ENCODE measurements at places on chromosomes 1 and 21.

DNA sequence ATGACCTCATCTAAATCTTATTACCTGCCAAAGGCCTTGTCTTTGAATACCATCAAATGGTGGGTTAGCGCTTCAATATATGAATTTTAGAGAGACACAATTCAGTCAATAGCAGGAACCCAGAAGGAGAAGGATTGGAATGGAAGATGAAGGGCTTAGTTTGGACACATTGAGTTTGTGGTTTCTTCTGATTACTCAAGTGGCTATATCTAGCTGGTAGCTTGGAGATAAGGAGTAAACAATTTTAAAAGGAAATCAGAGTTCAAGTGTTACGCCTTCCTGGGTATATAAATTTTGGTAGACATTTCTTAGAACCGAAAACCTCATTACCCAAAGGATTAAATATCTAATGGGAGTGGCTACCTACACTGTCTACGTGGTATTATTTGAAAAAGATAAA, 80.2 kb downstream of the RGS2 start:
- DNase-seq = no peak

GRCh38 chr1:94658221-94658620, 116.7 kb upstream of the F3 start:
- no peak for DNase-seq

- DNase-seq = no peak
Measured at GRCh38 chr1:85328713-85329397, 52.4 kb upstream of the BCL10 start.

DNA sequence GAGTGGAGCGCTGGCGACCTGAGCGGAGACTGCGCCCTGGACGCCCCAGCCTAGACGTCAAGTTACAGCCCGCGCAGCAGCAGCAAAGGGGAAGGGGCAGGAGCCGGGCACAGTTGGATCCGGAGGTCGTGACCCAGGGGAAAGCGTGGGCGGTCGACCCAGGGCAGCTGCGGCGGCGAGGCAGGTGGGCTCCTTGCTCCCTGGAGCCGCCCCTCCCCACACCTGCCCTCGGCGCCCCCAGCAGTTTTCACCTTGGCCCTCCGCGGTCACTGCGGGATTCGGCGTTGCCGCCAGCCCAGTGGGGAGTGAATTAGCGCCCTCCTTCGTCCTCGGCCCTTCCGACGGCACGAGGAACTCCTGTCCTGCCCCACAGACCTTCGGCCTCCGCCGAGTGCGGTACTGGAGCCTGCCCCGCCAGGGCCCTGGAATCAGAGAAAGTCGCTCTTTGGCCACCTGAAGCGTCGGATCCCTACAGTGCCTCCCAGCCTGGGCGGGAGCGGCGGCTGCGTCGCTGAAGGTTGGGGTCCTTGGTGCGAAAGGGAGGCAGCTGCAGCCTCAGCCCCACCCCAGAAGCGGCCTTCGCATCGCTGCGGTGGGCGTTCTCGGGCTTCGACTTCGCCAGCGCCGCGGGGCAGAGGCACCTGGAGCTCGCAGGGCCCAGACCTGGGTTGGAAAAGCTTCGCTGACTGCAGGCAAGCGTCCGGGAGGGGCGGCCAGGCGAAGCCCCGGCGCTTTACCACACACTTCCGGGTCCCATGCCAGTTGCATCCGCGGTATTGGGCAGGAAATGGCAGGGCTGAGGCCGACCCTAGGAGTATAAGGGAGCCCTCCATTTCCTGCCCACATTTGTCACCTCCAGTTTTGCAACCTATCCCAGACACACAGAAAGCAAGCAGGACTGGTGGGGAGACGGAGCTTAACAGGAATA, 4.2 kb downstream of the TFAP2E start:
- no peak for DNase-seq

Measured in NCI-H2081 (cell line).